ENCODE measurements at places on chromosomes 2 and 18.

DNA sequence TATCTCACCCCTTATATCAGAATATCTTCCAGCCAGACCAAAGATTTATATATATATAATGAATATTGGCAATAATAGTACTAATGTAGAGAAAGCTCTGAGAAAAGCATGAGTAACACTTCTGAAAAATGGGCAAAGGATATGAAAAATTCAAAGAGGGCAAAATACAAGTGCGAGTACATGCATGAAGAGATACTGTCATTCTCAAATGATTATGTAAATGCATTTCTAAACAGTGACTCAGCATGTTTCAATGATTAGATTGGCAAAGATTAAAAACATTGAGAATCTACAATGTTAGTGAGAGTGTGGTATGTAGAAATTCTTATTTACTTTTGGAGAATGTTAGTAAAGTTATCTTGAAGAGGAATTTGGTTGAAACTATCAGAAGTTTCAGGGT lies 118.3 kb upstream of the NEDD4L start:
- no peak for DNase-seq

GRCh38 chr2:56376699-56377665 lies 193.2 kb downstream of the CCDC85A start:
- DNase-seq = no peak

DNA sequence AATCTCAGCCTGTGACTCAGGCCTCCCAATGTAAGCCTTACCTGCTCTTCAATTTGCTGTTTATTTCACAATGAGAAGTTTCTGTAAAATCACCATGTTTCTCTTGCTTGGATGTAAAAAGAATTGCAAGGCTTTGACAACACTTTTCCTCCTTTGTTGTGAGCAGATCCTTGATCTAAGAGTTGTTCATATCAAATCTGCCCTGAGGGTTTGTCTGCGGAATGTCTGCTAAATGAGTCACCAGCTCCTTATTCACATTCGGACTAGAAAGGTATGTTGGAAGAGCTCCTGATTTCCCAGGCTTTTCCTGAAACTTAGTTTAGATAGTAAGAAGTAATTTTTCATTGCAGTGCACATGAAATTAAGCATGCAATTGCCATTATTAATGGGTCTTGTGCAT lies 268.2 kb upstream of the TCF4 start:
- DNase-seq = no peak

DNA sequence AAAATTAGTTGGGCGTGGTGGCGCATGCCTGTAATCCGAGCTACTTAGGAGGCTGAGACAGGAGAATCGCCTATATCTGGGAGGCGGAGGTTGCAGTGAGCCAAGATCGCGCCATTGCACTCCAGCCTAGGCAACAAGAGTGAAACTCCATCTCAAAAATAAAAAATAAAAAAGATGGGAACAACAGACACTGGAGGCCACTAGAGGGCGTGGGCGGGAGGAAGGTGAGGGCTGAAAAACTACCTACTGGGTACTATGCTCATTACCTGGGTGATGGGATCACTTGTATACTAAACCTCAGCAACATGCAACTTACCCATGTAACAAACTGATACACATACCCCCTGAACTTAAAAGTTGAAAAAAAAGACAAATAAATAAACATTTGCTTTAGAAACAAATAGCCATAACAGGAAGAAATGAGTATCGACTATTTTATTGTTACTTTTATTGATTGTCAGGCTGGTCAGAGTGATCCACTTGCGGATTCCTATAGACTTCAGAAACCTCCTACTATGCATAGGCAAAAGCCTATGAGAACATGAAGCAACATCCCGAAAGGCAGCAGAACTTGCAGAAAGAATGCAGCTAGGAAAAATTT lies 61.0 kb downstream of the TMEM163 start:
- DNase-seq = no peak

All from DMS79 (cell line).